ENCODE measurements at places on chromosomes 12 and 14.

GRCh38 chr14:28765831-28766468, 637 bp upstream of the FOXG1 start:
- no peak for DNase-seq

- no peak for DNase-seq
These were observed 67.3 kb upstream of the USP15 start for GRCh38 chr12:62192903-62193250.

GRCh38 chr12:4108803-4109345, 164.7 kb upstream of the CCND2 start:
- DNase-seq: no peak

- DNase-seq: no peak
These were observed 420.8 kb downstream of the FUT8 start for GRCh38 chr14:65833267-65833880.

All from hematopoietic multipotent progenitor cell treated with erythropoietin and hydrocortisone succinate and interleukin-3 and kit ligand, for 15 days (in vitro differentiated cells).